ENCODE measurements at places on chromosomes 2 and 18. TPM values are rescaled to one million over a fixed set of nuclear protein-coding genes. Genes with fewer than 3 reads are reported as not detected.

FEV gene
- total RNA-seq, result not detected

COBLL1 gene
- 0.57 TPM for total RNA-seq

DNER gene
- total RNA-seq, result not detected

TEX44 gene
- not detected for total RNA-seq

USP37 gene
- total RNA-seq, result 29.0 TPM

TRPM8 gene
- not detected for total RNA-seq

AQP12A gene
- not detected for total RNA-seq

SPDYA gene
- 9.6 TPM for total RNA-seq

ANKRD23 gene
- total RNA-seq, result 11.7 TPM

NTSR2 gene
- not detected for total RNA-seq

DNA sequence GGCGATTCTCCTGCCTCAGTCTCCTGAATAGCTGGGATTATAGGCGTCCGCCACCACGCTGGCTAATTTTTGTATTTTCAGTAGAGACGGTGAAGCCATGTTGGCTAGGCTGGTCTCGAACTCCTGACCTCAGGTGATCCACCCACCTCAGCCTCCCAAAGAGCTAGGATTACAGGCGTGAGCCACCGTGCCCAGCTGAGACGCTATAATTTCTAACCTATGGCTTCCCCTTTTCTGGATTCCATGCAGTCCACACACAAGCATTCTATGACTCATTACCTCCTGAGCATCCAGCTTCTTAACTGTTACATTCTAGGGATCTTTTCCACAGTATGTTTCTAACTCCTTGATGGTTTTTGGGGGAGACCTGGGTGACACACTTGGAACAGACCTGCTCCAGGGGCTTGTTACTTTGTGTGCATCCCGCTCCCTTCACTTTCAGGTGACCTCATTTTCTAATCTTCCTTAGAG is 11.8 kb upstream of the KCMF1 start:
- H3K27ac ChIP-seq, result no peak overlapping the region
- H3K27me3 ChIP-seq, result no peaks in the 10 kb centered on the region
- no peak overlapping the region for H3K4me3 ChIP-seq
- H3K4me1 ChIP-seq, result no peaks in the 10 kb centered on the region

DNA sequence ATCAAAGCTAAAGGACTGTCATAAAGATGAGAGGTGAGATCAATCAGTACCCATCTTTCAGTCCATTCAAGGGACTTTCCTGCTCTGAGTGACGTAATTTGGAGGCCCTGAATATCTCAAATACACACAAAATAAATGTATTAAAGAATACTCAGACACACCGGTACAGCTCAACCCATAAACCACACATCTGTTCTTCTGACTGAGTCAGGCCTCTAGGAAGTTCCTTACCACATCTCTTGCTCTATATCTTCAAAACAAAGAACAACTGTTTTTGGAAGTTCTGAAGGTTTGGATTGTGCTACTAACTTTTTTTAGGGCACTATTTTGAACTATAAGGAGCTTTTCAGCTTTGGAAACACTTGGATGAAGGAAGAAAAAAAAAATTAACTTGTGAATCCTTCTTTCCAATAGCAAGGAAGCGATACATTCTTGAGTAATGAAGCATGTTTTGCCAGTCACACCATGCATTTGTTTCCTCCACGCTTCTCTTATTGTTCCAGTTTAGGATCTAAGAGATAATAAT is 866.5 kb upstream of the VRK2 start:
- no peaks in the 10 kb centered on the region for H3K4me1 ChIP-seq
- no peak overlapping the region for H3K4me3 ChIP-seq
- H3K27me3 ChIP-seq, result no peaks in the 10 kb centered on the region
- no peak for DNase-seq
- H3K36me3 ChIP-seq, result no peaks in the 10 kb centered on the region
- H3K27ac ChIP-seq, result no peak overlapping the region

- no peaks in the 10 kb centered on the region for H3K4me1 ChIP-seq
- H3K4me3 ChIP-seq, result no peak overlapping the region
- H3K36me3 ChIP-seq, result no peaks in the 10 kb centered on the region
- H3K27me3 ChIP-seq, result no peaks in the 10 kb centered on the region
These were observed 23.7 kb upstream of the ROCK2 start for GRCh38 chr2:11368059-11368572.

- H3K4me3 ChIP-seq, result no peak overlapping the region
- no peak for DNase-seq
- no peak overlapping the region for H3K27ac ChIP-seq
These were observed 207.4 kb downstream of the NEDD4L start for GRCh38 chr18:58251416-58251815.

- no peak overlapping the region for H3K27ac ChIP-seq
- H3K4me3 ChIP-seq, result no peak overlapping the region
- no peaks in the 10 kb centered on the region for H3K4me1 ChIP-seq
- DNase-seq, result no peak
These were observed 27.2 kb upstream of the PAIP2B start for GRCh38 chr2:71254078-71254477.

DNA sequence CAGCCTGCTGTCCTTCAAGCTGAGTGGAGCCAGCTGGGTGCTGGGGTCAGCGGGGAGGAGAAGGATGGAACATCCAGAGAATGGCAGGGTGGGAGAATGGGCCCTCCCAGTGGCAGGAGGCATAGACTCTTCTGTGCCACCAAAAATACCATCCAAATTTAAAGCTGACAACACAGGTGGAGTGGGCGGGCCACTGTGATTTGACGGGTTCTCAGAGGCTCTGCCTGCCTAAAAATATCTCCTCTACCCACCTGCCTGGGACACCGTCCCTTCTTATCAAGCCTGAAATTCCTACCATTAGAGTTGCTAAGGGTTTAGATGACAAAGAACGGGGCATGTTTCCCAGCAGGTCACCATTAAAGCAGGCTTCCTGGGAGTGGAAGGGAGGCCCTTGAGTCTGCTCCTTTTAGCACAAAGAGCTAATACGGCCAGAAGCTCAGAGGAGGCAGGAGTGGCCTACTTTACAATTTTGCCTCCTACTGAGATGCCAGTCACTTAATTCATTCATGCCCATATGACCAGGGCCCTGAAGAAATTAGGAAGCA is 19.8 kb upstream of the MARCHF4 start:
- H3K36me3 ChIP-seq, result no peaks in the 10 kb centered on the region
- no peak for DNase-seq
- no peaks in the 10 kb centered on the region for H3K27me3 ChIP-seq
- no peak overlapping the region for H3K4me3 ChIP-seq

DNA sequence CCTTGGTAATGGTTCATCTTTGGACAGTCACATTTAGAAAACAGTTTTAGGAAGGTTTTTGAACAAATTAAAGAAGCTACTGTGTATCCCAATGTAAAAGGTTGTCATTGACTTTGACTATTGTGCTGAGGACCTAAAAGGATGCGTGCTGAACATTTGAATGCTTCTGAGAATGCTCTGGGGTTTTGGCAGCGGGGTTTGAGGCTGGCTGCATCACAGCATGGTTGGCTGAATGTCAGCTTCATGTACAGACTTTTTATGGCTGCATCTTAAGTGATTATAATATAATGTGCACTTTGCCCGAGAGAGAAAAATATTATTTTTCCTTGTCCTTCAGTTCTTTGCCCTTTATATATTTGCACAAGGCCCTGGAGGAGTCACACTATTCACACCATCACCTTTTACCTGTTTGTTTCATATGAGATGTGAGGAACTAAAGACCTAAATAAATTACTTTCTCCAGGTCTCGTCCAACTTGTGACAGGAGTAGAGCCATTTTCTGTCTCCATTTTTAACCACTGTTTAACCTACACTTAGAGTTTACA is 125.9 kb downstream of the CCDC85A start:
- H3K4me1 ChIP-seq, result no peaks in the 10 kb centered on the region
- H3K27me3 ChIP-seq, result no peaks in the 10 kb centered on the region
- no peaks in the 10 kb centered on the region for H3K36me3 ChIP-seq
- no peak overlapping the region for H3K27ac ChIP-seq
- no peak overlapping the region for H3K4me3 ChIP-seq

- peaks cover 15% of the 10 kb centered on the region for H3K4me1 ChIP-seq
- no peaks in the 10 kb centered on the region for H3K27me3 ChIP-seq
- H3K4me3 ChIP-seq, result no peak overlapping the region
- H3K27ac ChIP-seq, result no peak overlapping the region
- no peaks in the 10 kb centered on the region for H3K36me3 ChIP-seq
These were observed 62.9 kb upstream of the ZEB2 start for GRCh38 chr2:144582651-144583380.

DNA sequence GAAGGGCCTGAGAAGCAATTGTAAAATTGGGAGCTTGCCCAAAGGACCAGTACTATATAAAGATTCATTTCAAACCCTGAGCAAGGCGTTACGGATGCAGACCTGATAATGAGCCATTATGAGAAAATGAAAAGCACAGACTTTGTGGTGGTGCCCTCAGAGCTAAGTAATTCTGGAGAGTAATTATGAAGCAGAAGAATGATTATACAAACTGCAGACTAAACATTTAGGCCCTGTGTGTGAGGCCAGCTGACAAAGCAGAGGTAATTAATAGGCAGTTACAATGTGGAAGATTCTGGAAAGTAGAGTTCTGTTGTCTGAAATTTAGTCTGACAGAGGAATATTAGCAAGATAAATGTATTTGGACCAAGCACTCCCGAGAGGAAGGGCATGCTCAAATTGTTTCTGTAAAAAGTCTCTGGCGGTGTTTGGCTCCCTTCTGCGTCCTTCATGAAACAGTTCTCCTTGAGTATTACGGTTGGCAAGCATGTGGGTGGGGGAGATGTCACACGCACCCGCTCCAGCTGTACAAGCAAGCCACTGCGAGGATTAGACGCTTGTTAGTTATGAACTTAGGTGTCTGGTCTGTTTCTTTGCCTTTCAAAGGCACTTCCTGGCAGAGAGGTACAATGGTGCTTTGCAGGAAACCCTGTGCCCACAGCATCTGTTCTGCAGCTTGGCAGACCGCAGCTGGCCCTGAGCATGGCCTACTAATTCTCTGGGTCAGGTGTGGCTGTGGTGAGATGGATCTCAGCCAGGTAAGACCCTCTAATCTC is 45.5 kb downstream of the CDC42EP3 start:
- H3K36me3 ChIP-seq, result no peaks in the 10 kb centered on the region
- H3K4me1 ChIP-seq, result peaks cover 30% of the 10 kb centered on the region
- peak overlapping the region; percentile 8 for H3K4me3 ChIP-seq
- DNase-seq, result peak; percentile 63

DNA sequence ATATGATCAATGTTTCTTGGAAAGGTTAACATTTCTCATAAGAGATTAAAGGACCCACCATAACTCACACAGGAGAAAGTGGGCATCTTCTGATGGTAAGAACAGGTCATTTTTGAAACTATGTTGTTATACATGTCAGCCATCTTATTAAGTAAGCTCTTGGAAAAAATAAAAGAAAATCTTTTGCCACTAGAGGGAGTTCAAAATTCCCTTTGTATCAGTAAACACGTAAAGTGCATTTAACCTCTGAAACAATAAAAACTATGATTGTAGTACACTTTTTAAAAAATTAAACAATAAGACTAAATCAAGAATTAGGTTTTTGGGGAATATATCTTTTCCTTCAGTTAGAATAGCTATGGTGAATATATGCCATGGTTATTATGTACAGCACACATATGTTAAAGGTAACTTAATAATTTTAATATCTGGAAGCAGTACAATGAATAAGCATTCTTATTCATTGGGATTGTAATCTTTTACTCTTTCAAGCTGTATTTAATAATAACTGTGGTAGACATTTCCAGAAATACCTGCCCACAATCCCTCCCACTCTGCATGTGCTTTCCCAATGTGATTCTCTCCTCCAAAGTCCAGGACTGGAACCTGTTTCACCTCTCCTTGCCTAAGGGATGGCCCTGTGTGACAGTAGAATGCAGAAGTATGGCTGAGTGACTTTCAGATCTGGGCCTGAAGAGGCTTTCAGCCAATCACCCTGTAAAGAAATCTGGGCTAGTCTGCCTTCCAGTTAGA is 64.2 kb downstream of the RBMS1 start:
- peaks cover 33% of the 10 kb centered on the region for H3K4me1 ChIP-seq
- H3K4me3 ChIP-seq, result no peak overlapping the region
- peak overlapping the region; percentile 69 for H3K27ac ChIP-seq
- no peaks in the 10 kb centered on the region for H3K36me3 ChIP-seq
- no peaks in the 10 kb centered on the region for H3K27me3 ChIP-seq

DNA sequence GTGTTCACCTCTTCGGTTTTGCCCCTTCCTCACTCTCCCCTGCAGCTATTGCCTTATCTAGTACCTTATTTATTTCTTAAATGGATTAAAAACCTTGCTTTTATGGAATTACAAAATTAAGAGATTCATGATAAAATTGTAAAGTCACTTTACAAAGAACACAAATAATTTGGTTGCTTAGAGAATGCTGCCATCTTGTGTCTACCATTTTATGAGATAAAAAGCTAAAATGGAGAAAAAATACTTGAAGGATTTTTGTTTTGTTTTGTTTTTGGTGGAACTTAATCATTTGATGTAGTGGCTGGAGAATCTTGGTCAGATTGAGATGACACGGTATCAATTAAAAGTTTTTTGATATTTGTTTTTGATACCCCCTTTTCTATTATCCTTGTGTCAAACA is 69.6 kb downstream of the R3HDM1 start:
- no peak overlapping the region for H3K4me3 ChIP-seq
- H3K27ac ChIP-seq, result no peak overlapping the region
- no peaks in the 10 kb centered on the region for H3K36me3 ChIP-seq
- no peaks in the 10 kb centered on the region for H3K27me3 ChIP-seq
- no peak for DNase-seq

DNA sequence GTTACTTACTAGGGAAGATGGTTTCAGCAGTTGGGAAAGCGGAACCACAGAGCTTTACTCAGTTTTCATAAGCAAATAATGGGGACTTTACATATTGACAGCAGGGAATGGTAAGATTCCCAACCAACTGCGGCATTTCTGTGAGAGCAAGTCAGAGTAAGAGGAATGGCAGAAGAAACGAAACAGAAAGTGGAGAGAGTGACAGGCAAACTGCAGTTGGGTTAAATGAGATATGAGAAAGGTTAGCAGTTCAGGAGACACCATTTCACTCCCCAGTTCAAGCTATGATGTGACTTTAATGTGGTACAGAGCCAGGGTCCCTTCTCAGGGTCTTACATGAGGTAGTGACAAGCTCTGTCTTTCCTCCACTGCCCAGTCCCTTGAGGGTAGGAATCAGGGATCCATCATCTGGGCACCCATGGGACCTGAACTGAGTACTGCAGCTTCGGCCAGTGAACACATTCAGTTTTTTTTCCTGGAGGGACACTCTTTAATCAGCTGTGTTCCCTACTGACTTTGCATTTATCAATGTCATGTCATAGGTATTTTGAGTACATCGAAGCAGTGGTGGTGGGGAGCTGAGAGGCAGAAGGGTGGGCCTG is 33.0 kb upstream of the GREB1 start:
- no peak overlapping the region for H3K27ac ChIP-seq
- no peaks in the 10 kb centered on the region for H3K27me3 ChIP-seq
- no peaks in the 10 kb centered on the region for H3K36me3 ChIP-seq
- H3K4me3 ChIP-seq, result no peak overlapping the region

- H3K4me1 ChIP-seq, result no peaks in the 10 kb centered on the region
- no peaks in the 10 kb centered on the region for H3K36me3 ChIP-seq
- H3K27me3 ChIP-seq, result no peaks in the 10 kb centered on the region
- no peak overlapping the region for H3K4me3 ChIP-seq
- no peak overlapping the region for H3K27ac ChIP-seq
These were observed 557.7 kb upstream of the CHAC2 start for GRCh38 chr2:53209679-53210458.

GRCh38 chr2:138010890-138011289 is 46.6 kb downstream of the HNMT start:
- no peak for DNase-seq
- no peaks in the 10 kb centered on the region for H3K4me1 ChIP-seq
- no peak overlapping the region for H3K4me3 ChIP-seq

All from naive thymus-derived CD4-positive, alpha-beta T cell (primary cell).